ENCODE measurements at places on chromosomes 3 and 15.

GRCh38 chr3:177107461-177108239, 89.6 kb downstream of the TBL1XR1 start:
- DNase-seq: no peak

DNA sequence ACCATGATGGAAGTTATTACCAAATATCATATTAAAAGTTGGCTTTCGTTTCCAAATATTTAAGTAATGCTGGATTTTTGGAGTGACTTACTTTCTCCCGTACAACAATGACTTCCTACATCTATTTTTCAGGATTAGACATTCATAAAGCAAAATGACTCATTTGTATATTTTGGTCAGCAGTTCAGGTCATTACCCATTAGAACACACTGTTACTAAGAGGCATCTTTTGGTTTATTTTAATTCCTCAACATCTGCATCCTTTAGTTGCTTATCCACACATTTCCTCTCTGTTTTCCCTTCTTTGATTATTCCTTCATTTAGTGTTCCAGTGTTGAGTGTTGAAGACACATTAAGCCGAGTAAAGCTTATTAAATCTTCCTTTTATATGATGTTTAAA, 348.2 kb downstream of the NAALADL2 start:
- DNase-seq: no peak

GRCh38 chr15:78033864-78034263, 43.6 kb downstream of the TBC1D2B start:
- no peak for DNase-seq

DNA sequence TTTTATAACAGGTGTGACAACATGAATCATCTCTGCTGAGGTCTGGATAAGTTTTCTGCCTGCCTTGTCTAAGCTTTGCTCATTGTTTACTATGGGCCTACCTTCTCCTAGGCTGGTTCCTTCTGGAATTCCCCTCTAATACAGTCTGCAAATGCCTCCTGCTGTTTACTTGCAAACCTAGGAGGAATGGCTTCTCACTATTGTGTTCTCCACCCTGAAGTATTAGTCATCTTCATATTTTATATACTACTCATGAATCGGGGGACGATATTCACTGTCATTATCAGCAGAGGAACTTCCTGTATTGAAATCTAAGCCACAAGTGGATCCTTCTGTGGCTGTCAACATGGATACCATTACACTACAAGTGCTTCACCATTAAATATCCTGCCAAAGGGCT, 154.8 kb downstream of the PLCL2 start:
- DNase-seq: no peak

DNA sequence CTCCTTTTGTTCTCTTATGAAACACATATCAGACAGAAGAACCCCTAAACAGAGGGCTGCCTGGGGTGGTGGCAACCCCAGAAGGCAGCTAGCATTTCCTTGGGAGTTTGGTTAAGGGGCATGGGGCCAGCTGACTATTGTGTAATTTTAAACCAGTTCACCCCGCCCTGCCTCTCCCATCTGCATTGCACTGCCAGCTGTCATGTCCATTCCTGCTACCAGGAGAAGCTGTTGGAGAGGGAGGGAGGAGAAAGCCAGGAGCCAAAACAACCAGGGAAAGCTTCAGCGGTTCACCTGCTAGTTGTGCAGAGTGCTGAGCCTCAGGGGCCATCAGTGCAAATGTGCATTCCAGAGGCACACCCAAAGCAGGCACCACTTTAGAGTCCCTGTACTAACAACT, 47.6 kb upstream of the ATP1B3 start:
- no peak for DNase-seq
